Adrenal gland (tissue), 19 donors: ENCODE measurements at places on chromosomes 6 and 20. TPM values are rescaled to one million over a fixed set of nuclear protein-coding genes. Genes with fewer than 3 reads are reported as not detected.
A peak's percentile ranks its signal among the peaks of the same experiment; 100 is the strongest.

DNA sequence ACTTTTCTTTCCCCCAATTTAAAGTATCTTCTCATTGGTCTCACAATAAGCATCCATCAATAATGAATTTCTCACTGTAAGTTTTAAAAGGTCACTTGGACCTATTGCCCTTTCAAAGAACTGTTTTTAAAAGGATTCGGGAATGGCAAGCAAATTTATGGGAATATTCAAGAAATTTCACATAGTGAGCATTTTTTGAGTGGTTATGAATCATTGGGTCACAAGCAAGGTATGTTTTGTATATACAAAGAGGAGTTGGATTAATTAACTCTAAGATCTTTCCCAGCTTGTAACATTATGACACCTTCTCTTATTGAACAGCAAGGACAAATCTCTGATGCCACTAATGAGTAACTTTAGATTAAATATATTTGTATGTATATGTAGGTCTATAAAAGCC lies 165.0 kb downstream of the MOXD1 start:
- DNase-seq: no peak

DNA sequence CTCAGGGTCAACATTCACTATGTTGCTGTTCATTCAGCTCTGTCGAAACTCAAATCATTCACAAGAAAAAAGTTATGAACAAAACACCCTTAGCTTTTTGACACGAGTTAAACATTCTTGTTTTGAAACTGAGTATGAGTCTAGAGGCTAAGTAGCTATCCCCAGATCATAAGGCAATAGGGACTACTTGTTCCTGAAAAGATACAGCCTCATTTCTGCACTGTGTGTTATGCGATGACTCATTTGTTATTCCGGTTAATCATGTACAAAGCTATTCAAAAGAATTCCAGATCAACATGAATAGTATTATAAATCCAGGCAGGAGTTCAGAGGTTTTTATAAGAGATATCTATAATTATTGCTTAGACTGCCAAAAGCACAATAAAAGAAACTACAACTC lies 908.0 kb downstream of the QKI start:
- DNase-seq: no peak

- DNase-seq: no peak
Observed at GRCh38 chr6:5624256-5624655, 362.9 kb downstream of the FARS2 start.

- no peak for DNase-seq
Observed at GRCh38 chr20:53708129-53708968, 114.7 kb upstream of the ZNF217 start.

- DNase-seq: no peak
Observed at GRCh38 chr6:158029668-158030230, 48.1 kb downstream of the SYNJ2 start.

DNA sequence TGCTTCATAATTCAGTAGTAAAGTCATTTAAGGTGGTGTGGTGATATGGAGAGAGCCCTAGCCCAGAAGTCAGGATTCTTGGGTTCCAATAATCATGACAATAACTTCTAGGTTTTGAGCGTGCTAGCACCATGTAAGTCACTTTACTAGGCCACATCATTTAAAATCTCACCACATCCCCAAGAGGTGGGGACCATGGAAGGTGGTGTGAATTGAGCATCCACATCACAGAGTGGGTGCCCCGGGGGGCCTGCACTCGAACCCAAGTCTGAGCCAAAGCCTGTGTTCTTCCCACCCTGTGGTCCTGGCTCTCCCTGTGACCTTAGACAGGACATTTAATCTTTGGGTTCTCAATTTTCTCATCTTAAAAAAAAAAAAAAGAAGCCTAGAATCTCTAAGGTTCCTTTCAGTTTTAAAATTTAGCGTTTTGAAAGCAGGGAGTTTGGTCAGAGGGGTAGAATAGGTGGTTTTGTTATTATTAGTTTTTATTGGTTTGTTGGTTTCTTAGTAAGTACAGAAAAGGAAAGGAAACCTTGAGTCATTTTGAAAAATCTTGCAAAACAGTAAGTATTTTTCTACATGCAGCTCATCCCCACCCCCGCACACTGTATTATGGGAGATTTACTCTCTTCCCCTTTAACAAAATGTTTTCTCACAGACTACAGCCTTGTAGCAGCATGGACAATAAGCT lies 26.4 kb downstream of the ARMC2 start:
- DNase-seq: peak; percentile 63

GRCh38 chr6:169344750-169345065 lies 91.1 kb upstream of the THBS2 start:
- no peak for DNase-seq

DNA sequence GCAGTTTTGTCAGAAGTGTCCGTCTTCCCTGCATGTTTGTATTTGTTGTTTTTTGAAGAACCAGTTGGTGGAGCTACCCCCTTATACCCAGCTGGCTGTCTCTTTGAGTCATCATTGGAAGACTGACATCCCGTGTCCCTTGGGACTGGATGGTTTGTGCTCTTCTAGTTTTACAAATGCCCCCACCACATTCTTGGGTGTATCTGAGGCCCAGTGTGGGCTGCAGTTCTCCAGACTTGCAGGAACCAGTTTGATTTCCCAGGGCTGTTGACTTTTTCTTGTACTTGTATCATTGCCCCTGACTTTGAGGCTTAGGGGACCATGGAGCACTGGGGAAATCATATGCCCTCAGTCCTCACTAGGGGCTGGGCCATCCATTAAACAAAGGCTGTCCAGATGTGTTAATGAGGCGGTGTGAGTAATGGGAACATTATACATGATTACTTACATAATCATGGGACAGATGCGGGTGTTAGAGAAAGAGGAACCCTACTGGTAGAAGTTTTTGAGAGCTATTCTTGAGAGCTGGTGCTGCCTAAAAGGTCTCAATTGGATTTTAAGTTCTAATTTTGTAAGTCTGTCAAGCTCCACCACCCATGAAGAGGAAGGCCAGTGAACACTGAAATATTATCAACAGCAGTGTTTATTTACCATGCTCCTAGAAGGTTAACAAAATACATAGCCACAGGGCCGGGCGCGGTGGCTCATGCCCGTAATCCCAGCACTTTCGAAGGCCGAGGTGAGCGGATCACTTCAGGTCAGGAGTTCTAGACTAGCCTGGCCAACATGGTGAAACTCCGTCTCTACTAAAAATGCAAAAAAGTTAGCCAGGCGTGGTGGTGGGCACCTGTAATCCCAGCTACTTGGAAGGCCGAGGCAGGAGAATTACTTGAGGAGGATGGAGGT lies 8.5 kb downstream of the JARID2 start:
- no peak for DNase-seq

DNA sequence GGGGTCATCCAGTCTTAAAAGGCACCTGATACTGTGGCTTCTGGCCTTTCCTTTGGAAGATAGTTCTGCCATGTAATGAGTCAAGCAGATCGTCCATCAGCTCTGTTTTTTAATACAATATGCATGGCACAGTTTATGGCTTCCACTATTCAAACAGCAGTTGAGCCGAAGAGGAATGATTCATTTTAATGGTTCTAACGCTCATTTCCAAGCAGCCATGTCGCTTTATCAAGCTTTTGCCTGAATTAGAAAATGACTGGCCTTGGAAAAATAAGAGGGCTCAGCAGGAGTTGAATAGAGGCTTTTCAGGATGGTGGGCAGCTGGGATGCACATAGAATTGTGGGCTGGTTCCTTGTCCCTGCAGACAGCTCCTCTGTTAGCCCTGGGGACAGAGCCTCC lies 138.1 kb downstream of the SOBP start:
- no peak for DNase-seq

DNA sequence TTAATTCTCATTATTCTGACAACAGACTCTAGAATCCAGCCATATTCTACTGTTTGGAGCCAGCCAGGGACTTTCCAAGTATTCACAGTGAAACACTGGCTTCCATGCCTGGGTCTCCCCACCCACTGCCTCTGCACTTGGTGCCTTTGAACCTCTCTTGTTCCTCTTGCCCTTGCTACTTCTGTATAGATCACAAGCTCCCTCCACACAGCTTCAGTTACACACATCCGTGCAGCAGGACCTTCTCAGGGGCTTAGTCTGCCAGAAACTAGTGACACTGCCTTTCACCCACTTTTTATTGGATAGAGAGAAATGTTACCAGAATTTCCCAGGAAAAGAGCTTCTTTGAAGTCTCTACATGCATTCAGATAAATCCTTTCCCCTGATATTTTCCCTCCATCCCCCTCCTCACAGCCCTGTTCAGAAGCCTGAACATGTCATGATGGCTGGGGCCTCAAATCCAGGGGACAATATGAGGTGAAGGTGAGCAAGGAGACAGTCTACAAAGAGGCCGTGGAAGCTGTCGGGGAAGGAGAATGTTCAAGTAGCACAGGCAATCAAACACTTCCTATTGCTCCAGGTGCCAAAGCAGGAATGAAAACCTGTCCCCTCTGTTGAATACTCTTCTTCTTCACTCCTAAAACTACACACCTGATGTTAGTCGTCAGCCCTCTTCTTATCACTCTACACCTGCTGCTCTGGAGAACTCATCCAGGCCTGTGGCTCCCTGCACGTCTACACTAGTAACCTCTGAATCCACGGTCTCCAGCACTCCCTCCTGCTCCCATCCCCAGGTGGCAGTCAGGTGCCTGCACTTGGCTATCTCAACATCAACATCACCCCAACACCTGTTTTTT lies 20.2 kb upstream of the HLA-DOA start:
- peak; percentile 74 for DNase-seq

- no peak for DNase-seq
Observed at GRCh38 chr6:166580076-166581050, 6.1 kb downstream of the RAMACL start.

DNA sequence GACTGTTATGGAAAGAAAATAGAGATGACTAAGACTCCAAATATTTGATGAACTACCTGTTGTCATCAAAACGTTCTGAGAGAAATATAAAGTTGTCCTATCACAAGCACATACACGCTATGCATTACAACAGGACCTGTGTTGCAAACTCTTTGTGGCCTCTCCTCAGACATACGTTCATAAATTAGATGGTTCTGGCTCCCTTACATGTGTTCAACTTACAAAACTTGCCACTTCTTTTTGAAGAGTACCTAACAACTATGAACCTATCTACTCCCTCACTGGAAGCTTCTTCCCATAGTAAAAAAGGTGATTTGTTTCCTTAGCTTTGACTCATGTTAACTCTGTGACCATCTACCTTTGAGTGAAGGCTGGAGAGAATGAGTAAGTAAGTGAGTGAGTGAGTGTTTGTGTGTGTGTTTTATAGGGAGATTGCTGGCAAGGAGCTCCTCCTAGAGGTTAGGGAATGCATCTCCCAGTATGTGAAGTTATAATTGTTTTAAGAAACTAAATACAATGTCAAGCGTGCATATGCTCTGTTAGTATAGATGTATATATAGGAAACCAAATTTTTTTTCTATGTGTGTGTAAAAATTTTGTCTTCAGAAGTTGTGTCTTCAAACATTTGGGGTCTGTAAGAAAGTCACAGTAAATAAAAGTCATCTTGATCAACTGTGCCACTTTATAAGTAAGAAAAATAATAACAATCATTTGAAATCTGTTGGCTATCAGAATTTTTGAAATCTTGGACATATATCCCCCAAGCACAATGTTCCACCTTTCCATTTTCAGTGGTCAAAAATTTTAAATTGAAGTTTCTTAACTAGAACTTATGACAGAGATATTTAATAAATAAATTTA lies 1211.1 kb upstream of the GJE1 start:
- peak; percentile 50 for DNase-seq

DNA sequence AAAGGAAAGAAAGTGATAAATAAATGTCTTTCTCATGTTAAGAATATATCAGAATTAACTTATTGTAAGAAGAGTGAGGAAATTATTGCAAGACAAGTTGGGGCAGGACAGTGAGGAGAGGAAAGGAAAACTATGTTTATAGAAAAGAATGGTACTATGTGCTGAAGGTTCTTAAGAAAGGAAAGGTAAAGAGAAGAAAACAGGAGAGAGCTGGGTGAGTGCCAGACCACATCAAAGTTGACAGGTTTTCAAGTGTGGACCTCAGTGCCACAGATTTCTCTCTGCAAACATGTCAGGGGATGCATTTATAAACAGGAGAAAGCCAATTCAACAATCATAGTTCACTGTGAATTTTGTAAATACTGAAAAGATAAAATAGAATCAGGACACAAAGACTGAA lies 439.2 kb downstream of the PKHD1 start:
- no peak for DNase-seq

DNA sequence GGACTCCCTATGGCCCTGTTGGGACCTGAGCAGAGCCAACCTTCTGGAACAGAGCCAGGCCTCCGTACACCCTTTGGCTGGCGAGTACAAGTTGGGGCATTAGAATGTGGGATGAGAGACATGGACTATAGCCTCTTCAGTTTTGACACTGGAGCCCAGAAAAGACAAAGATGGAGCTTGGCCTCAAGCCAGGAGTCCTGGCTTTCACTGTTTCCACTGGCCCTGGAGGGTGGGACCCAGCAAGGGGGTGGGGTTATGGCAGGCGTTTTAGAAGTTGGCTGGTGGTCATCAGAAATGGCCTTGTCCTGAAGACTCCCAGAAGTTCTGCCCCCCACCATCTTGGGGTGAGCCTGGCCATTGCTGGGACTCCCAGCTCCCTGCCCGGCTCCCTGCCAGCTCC lies 21.8 kb downstream of the ITPR3 start:
- no peak for DNase-seq

GRCh38 chr6:20459682-20460081 lies 58.0 kb downstream of the E2F3 start:
- no peak for DNase-seq

DNA sequence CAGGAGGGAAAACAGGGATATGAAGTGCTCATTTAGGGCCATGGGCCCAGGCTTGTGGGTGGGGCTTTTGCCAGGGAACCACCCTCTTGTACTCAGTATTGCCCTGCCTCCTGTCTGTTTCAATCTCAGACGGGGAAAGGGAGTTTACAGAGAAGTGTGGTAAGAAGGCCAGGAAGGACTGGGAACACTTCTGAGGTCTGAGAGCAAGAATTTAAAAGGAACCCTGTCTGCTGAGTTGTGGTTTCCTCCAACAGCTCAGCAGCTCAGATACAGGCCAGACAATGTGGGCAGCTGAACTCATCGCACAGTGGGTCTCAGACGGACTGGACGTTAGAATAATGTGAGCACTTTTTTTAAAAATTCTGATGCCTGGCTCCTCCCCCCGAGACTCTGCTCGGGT lies 354.1 kb upstream of the ARID1B start:
- DNase-seq: no peak

- no peak for DNase-seq
Observed at GRCh38 chr6:160118620-160119229, 2.9 kb upstream of the SLC22A1 start.

Gene MCCD1
- total RNA-seq: not detected

Gene SIRPA
- 22.2 TPM for total RNA-seq

Gene PSMB8
- 84.5 TPM for total RNA-seq

Gene F13A1
- 461 TPM for total RNA-seq

Gene BMP7
- total RNA-seq: not detected
